ENCODE measurements at places on chromosomes 4 and X.
A peak's percentile ranks its signal among the peaks of the same experiment; 100 is the strongest.

- ATAC-seq = no peak
Measured at GRCh38 chr4:103002551-103002950, 17.0 kb downstream of the SLC9B1 start.

GRCh38 chr4:36054694-36055422 is 189.5 kb downstream of the ARAP2 start:
- ATAC-seq = no peak

- ATAC-seq = no peak
Measured at GRCh38 chrX:71098302-71098701, 2.7 kb downstream of the FOXO4 start.

DNA sequence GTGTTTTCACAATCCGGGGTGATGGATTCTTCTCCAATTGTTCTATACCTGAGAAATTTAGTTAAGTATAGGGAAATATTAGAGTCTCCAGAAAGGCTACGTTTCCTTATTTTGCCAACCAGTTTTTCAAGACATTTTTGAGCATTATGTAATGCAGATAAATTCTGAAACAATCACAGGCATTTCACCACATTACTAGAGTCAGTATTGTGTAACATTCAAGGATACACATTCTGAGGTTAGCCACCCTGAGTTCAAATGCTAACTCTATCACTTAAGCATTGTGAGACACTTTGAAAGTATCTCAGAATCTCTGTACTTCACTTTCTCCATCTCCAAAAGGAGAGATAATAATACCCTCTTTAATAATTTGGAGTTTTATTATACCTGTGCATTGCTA is 10.6 kb downstream of the SULT1B1 start:
- ATAC-seq = peak; percentile 80

DNA sequence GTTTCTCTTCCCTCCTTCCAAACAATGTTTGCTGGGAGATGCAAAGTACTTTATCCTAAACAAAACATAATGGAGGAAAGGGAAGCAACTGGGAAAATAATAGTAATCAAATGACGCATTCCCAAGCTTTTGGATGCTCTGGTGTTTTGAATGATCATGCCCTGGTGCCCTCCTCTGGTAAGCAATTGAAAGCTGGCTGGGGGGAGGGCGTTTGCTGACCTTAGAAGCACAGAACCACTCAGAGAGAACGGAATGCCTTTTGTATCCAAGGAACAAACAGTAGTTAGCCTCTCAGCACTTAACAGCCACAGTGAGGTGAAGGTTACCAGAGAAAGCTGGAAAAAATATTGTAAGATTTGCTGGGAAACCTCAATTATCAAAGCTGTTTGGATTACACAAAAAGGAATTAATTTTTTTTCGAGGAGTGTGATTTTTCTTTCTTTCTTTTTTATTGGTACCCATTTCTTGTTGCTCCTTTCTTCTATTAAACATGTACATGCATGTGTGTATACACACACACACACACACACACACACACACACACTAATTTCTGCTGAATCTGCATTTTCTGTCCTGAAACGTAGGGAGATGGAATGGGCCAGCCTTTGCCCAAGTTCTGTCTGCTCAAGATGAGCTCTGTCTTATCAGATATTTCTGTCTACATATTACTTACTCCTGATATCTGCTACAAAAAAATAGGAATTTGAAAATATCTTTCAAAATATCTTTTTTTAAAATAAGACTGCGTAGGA is 155.8 kb upstream of the IGFBP7 start:
- ATAC-seq = no peak

- no peak for ATAC-seq
Measured at GRCh38 chr4:58940167-58940566, 1830.0 kb upstream of the IGFBP7 start.

DNA sequence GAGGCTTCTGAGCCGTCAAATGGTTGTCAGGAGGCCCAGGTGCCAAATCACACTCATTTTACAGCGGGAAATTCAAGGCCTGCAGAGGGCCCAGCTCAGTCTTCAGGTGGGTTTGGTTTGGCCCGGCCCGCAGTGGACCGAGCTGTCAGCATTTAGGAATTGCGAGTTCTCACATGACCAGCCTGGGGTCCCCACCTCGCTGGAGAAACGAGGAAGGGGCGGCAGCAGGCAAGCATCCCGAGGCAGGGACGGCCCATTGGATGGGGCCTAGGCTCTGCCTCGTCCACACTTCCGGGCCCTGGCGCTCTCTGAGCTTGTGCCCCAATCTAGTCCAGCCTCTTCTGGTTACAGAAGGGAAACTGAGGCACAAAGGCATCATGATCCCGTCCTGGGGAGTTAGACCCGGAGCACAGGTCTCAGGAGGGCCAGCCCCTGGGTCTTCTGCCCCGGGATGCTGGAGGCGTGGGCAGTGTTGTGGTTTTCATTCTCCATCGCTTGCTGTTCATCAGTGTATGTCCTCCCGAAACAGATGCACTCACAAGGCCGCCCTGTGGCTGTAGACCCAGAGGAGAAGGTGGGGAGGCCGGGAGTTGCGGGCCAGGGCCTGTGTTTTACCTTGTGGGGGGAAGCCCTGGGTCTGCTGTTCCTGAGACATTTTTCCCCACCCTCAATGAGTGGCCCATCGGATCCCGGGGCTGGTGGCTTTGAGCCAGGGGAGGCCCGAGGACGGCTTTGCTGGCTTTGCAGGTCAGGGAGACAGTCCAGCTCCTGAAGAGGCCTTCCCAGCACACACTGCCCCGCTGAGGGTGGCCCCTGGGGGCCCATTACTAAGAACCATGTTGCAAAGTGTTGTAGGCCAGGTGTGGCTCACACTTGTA is 8.9 kb downstream of the PSAPL1 start:
- ATAC-seq = no peak

DNA sequence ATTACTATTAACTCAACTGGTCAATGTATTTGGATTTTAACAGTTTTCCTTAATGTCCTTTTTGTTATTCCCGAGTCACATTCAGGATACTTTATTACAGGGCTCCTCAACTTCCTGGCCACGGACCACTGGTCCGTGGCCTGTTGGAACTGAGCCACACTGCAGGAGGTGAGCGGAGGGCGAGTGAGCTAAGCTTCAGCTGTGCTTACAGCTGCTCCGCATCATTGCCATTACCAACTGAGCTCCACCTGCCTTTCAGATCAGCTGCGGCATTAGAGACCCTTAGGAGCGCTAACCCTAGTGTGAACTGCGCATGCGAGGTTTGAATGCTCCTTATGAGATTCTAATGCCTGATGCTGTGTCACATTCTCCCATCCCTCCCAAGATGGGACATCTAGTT is 591.7 kb downstream of the CCSER1 start:
- no peak for ATAC-seq

GRCh38 chr4:180285796-180286195 is 1957.4 kb upstream of the TENM3 start:
- ATAC-seq = no peak

GRCh38 chrX:111340054-111340453 is 69.8 kb upstream of the CAPN6 start:
- no peak for ATAC-seq

DNA sequence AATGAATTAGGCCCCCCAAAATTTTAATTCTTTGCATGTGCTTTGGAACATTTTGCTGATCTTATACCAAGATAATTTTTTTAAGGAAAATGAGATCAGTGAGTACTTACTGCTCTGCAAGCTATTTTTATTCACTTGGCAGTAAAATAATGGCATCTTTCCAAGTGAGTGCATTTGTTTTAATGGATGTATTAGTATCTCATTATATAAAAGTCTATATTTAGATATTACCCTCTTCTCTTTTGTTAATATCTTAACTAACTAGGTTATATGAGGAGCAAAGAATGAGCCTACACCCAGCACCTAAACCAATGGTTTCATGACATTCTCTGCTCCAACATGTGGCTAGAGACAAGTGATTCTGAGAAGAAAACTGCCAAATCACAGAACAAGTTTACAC is 21.1 kb upstream of the ARAF start:
- no peak for ATAC-seq

- ATAC-seq = no peak
Measured at GRCh38 chrX:41377624-41378023, 43.7 kb downstream of the DDX3X start.

DNA sequence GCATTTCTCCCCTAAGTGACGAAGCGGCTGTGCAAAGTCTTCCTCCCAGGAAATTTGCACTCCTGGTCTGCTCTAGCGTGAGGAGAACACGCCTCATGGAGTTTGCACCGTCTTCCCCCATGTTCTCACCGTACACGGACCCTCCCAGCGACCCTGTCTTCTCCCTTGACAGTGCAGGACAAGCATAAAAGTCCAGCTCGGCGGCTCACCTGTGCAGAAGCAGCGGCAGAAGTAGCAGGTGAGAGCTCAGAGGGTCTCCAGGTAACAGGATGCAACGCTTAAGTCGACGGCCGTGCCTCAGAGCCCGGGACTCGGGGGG is 314 bp downstream of the P2RY8 start:
- ATAC-seq = peak; percentile 23

GRCh38 chr4:46980851-46981250 is 12.5 kb downstream of the GABRA4 start:
- ATAC-seq = peak; percentile 62

DNA sequence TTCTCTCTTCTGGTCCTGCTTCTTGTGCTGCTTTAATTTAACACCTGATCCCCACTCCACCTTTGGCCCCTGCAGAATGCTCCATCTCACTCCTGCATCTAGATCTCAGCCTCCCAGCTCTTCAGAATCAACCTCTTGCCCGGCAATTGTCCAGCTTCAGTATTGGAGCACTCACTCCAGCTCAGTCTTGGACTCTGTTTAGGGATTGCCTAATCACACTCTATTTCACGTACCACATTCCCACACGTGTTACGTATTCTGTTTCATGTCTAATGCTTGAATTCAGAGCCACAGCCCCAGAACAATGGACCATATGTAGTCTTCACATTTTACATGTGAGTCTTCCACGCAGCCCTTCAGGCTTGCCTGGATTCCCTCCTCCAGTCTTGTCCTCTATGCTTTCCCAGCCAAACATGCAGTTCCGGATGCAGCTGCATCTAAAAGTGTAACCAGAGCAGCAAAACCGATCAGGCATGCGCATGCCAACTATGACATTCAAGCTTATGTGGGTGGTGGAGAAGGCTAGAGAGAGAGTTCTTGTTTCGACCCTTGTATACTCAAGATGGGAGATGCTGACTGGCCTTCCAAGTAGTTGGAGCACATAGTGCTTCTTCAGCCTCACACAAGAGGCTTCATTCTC is 105.2 kb upstream of the FAM9A start:
- no peak for ATAC-seq

GRCh38 chr4:24321131-24321530 is 263.2 kb downstream of the DHX15 start:
- ATAC-seq = peak; percentile 91

DNA sequence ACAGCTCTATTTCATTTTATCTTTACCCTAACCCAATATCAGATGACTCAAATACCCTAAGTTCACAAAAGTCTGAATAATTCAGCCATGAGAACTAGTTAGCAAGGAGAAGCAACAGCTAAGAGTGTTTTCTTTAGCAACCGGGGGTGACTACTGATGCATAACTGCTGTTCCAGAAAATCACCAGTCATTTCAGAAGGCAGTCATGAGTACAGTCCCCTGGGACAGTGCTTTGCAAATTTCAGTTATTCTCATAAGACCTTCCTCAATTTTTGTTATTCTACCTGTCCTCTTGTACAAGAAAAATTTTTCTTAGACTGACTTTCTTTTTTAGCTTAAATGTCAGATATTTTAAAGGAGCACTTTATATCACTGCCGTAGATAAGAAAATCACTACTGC is 16.4 kb downstream of the BANK1 start:
- peak; percentile 60 for ATAC-seq

GRCh38 chr4:140612357-140612756 is 43.6 kb upstream of the UCP1 start:
- no peak for ATAC-seq

DNA sequence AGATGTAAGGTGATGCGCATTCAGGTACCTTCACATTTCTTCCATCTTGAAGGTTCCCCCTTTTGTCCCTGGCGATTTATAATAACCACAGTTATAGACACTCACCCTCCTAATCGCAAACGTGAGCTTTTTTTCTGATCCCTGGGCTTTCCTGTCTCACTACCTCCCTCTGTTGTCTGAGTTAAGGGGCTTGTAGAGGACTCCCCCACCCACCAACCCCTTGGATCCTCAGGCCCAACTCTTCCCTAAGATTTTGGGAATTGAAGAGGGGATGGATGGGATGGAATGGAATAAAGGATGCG is 1.4 kb downstream of the CNKSR2 start:
- no peak for ATAC-seq

GRCh38 chrX:79084923-79085322 is 59.6 kb upstream of the GPR174 start:
- no peak for ATAC-seq

- no peak for ATAC-seq
Measured at GRCh38 chr4:13989501-13989900, 362.0 kb upstream of the BOD1L1 start.

DNA sequence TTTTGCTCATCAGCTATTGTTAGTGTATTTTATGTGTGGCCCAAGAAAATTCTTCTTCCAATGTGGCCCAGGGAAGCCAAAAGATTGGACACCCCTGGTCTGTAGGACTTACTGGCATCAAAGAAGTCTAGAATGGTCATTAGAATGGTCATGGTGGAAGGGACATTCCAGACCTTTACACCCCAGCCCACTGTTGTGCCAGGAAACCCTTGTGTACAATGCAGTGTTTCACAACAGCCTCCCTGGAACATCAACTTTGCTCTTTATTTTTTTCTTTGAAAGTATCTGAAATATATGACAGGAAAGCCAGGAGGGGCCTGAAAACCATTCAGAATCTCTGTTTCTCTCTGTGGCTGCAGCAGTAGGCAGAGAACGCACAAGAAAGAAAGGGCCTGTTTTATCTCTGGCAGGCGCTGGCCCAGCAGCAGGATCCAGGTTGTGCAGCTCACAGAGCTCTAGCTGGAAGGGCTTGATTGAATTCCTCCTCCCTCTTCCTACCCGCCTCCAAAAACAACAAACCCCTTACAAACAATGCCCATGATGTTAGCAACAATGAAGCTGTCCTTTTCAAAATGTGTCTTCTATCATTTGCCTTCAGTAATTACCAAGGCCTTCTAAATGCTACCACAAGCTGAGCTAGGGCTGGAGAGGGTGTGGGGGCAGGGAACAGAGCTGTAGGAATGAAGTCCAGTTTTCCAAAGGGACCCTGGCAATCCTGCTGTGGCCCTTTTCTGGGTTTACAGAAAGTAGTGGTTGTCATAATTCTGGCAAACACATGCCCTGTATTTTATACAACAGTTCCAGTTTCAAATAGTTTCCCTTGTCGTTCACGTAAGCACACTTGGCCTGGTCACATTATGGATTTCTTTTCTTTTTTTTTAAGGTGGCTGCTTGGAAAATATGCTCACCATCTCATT is 32.3 kb upstream of the TFDP3 start:
- ATAC-seq = no peak

DNA sequence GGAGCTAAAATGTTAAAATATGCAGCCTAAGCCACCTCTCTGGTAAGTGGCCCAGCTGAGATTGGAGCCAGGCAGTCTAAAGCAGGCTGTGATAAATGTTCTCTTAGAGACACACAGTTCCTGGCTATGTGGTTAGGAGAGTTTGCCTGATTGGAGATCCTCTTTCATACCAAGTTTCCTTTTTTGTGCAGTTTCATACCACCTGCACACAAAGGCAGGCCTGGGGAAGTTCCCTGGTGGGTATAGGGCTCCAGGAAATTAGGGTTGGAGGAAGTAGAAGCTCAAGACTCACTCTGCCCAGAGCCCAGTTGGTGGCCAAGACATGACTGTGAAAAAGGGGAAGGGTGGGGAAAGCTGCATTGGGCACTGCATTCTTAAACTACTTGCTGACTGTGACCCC is 16.9 kb downstream of the CYBB start:
- peak; percentile 33 for ATAC-seq

GRCh38 chr4:9916346-9916745 is 105.0 kb downstream of the SLC2A9 start:
- no peak for ATAC-seq

All from esophagus mucosa (tissue), 1 donor.